ENCODE measurements at places on chromosomes 11 and 22.

DNA sequence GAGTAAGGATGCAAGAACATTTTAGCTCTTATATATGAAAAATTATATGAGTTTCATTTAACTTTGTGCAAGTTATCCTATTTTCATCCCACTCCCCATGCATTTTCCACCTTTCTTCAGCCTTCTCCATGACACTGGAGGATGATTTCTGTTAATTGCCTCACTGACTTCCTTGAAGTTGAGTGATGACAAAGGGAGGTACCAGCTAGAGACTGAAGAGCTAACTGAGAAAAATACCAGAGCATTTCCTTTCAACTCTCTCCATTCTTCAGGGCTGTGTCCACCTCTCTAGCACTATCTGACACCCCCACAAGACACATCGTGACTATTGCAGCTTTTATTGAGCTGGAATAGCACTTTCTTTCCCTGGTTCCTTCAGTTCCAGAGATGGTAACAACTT is 711.6 kb upstream of the LRRC4C start:
- DNase-seq: no peak

DNA sequence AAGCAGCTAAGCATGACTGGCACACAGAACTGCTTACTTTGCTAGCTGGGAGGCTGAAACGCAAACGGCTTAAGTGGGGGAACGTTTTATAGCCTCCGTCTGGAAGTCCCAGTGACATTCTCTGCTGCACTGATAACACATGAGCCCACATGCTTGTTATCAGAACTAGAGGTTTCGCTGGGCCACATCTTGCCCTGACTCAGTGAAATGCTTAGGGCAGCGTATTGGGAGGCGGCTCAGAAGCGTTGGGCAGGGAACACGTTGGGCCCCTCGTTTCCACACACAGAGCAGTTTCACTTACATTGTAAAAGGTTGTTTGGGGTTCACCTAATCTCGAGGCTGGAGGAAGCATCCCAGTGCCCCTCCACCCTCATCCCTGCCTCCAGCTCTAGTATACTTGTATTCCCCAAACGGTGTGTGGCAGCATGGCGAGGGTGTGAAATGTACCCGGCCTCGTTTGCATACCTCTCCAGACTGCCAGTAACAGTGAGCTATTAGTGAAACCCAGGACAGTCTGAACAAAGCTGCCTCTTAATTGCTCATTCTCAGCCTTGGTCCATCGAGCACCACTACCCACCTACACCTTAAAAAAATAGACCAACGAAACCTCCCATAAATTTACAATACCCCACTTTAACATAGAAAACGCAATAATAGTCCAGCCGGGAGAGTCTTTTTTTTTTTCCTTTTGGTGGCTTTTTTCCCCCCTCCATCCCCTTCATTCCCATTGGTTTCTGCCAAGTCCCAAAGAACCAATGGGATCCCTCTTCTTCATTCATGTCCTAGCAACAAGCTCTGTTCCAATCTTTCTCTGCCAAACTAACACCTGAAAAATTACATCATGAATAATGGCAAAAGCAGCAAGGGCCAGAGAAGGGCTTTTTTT is 218.8 kb upstream of the SORL1-AS1 start:
- DNase-seq: no peak

GRCh38 chr11:64726867-64727530 is 4.0 kb upstream of the NRXN2 start:
- no peak for DNase-seq

DNA sequence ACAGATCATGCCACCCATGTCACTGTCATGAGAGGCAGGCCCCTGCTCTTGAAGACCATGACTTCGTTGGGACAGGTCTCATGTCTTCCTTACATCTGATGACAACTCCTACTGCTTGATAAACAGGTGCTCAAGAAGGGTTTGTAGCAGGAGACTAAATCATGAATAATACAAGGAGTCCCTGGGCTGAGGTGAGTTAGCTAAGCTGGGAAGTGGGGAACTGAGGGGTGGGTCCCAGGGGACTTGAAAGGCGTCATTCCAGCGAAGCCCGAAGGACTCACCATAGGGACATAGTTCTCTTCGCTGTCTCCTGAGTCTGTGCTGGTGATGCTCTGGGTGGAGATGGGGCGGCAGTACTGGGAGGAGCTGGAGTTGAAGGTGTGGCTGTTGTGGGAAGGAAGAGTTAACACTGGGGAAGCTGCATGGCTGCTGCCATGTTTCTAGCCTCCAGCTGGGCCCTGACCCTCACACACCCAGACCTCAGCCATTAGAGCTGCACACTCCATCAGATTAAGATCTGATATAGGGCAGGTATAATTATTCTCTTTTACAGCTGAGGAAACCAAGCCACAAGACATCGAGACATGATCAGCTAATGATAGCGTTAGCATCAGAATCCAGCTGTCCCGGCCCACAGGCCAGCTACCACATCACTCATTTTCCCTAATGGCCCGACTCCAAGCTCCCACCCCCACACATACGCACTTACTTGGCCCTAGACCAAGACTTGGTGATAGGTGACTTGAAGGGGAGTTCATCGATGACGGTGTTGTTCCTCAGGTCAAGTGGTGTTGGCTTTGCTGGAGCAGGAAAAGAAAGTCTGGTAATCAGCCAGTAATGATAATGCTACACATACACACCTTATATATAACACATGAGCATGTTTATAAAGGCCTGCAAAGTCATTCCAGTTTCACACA is 32.9 kb downstream of the USP35 start:
- no peak for DNase-seq

GRCh38 chr11:1081601-1082311 is 7.1 kb downstream of the MUC2 start:
- DNase-seq: no peak

All from ascending aorta (tissue), 2 donors.